ENCODE measurements at places on chromosomes 1 and 21.

GRCh38 chr21:44329086-44329889 lies 9.9 kb downstream of the CFAP410 start:
- no peak for DNase-seq

GRCh38 chr21:44258056-44258725 lies 3.5 kb downstream of the DNMT3L start:
- DNase-seq = no peak

GRCh38 chr1:27634985-27635367 lies at the start of gene FGR:
Gene FGR, minus strand, starts transcription at chr1:27635185. Its CDS starts 11,269 bp downstream, at chr1:27623916.
- DNase-seq = no peak

DNA sequence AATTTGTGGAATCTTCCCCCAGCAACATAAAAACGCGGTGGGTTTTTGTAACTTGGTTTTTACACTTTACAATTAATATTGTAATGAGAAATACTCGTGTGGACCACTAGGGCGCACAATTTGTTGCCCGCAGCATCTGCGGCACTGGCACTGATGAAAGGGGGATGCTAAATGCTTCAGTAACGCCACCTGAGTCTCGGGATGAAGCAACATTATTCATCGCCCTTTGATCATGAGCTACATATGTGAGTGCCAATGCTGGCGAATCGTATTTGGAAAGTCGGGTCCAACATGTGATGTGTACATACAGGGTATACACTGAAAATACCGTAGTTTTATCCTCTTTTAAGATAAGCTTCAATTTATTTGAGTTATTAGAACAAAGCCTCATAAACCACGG lies 34.2 kb upstream of the COX20 start:
- DNase-seq = peak; percentile 17

GRCh38 chr21:28066596-28067387 lies 925.9 kb downstream of the LTN1 start:
- no peak for DNase-seq

DNA sequence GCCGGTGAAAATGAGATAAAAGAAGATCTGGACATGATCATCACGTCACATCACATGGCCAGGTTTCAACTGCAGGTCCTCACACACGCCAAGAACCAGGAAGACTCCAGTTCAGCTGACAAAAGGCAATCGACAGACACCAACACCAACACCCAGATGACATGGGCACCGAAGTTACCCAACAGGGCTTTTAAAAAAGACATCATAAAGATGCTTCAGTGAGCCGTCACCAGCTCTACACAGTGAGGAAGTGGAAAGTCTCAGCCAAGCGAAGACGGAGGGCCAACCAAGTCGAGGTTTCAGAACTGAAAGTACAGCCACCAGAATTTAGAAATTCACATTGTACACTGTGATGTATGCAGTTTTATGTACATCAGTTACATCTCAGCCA lies 154.3 kb upstream of the COL6A1 start:
- DNase-seq = no peak

- no peak for DNase-seq
Observed at GRCh38 chr1:5333291-5333690, 658.9 kb downstream of the NPHP4 start.

DNA sequence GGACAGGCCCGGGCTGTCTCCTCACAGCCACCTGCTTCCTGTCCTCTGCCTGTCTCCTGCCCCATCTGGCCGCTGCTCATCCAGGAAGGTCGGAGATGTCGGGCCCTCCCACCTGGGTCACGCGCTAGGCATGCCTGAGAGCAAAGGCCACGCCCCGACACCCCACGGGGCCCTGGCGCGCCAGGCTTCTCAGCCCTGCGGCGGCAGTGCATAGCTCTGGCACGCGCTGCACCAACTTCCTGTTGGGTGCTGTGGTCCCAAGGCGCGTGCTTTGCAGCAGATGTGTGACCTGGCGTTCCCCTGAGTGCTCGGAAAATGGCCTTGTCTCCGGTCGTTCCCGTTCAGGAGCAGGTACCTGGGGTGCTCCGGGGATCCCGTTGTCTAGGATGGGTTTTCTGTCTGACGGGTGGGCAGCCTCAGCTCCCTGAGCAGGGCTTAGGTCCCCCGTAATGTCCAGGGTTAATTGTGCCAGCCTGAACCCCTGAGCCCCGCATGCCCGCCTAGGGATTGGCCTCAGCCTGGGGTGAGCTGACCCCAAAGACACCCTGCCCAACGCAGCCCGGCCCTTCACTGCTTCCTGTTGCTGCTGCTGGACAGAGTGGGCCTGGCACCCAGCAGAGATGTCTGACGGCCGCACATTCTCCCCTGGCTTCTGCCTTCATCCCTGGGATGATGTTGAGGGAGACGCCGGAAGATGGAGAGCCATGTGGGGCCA lies 19.4 kb upstream of the KCNAB2 start:
- no peak for DNase-seq

GRCh38 chr1:77388661-77389060 lies 106.8 kb downstream of the AK5 start:
- DNase-seq = no peak

- DNase-seq = peak; percentile 23
Observed at GRCh38 chr1:199490769-199491527, 536.6 kb upstream of the NR5A2 start.

DNA sequence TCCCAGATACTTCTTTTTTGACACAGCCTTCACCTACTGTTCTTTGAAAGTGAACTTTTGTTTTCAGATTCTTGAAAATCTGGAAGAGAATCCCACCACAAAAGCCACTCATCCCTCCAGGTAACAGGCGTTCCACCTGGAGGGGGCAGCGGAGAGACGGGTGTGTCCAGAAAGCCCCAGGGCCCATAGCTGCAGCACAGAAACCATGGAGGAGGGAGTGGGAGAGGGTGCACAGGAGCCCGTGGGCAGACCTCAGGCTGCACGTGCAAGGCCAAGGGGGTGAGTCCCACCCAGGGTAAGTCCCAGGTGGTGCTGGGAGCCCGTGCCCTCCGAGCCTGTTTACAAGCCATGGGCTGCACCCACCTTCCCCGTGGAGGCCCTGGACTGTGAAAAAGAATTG lies 86.5 kb downstream of the PSMG1 start:
- no peak for DNase-seq

DNA sequence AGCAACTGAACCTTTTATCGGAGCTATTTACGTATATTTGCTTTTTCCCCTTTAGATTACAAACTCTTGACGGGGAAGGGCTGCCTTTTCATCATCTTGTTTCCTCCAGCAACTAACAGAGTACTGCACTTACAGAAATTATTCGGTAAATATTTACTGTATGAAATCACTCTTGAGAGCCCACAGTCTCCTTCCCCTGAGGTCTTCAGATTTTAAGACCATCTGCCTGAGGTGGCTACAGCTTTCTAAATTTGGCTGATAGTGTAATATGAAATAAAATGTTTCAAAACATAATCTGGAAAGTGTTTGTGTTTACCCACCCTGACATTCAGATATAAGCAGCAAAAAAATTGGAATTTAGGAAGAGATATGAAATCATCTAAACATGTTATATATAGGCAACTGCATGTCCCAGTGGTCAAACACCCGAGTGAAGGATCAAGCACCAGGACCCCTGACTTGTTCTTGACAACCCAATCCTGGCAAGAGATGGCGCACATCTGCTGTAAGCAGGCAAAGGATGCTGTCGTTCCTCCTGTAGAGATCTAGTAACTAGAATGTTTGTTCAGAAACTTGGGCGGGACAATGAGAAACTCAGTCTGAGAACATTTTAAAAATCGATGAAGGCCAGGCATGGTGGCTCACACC lies 60.9 kb downstream of the SIPA1L2 start:
- no peak for DNase-seq

DNA sequence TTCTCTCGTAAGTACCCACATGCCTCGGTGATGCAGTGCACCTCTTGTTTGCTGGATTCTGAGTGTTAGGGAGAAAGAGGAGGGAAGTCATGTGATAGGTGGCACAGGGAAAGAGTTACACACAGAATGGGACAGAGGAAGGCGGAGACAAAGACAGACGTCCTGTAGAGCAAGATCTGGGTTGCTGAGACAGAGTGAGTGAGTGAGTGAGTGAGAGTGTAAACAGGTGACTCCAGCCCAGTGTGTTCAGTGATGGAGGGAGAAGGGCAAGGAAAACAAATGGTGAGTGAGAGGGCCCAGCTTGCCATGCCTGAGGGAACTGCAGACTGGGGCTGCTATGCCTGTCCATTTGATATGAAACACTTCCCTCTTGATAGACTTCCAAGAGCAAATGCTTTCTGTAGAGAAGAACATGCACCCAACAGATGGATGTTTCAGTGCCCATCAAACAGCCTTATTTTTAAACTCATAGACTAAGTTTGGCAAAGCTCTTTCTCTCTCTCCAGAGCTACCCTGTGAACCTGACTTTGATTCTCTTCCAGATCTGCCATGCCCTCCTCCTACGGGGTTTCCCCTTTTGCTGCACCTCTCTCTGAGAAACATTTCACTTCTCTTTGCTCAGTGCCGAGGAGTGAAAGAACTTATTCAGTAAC lies 209.9 kb upstream of the COA6 start:
- no peak for DNase-seq

- DNase-seq = no peak
Observed at GRCh38 chr1:237701534-237701933, 189.2 kb downstream of the ZP4 start.

GRCh38 chr1:6360117-6360496 lies 33.5 kb downstream of the ACOT7 start:
- DNase-seq = no peak

DNA sequence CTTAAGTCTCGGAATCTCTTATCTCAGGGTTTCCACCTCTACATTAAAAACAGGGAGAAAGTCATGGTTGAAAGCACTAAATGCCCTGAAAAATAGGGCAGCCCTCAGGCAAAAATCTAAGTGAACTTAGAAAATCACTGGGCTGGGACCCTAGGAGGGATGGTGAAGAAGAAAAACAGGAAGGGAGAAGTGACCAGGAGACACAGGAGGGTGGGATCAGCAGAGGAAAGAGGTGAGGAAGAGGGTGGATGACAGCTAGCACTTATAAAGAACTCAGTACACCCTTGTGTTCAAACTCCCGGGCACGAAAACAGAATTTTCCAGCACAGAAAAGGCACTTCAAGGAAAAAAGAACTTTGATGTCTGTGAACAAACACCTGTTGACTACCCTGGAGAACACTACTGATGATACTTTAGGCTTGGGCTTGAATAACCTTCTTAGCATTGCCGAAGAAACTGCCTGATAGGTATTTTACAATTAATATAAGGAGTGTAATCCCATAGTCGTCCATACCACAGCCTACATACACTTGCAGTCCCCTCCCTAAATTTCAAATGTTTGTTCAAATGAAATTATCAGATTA lies 2.0 kb downstream of the CHML start:
- no peak for DNase-seq

DNA sequence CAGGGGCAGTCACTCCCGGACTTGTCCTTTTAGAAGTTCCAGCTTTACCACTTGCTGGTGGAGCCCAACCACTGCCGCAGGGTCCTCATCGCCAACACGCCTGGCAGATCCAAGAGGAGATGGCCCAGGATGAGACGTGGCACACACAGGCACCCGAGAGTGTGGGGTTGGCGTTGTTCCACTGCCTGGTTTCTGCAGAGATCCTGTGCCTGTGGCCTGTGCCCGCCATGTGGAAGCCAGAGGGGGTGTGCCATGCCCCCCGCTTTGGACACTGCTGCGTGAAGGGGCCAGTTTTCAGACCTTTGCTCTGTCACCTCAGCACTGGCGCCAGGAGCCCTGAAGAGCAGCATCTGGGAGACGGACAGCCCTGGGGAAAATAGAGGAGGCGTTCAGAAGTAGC lies 10.8 kb downstream of the CD46 start:
- DNase-seq = no peak

GRCh38 chr1:39761557-39762260 lies 9.4 kb downstream of the OXCT2 start:
- DNase-seq = no peak

DNA sequence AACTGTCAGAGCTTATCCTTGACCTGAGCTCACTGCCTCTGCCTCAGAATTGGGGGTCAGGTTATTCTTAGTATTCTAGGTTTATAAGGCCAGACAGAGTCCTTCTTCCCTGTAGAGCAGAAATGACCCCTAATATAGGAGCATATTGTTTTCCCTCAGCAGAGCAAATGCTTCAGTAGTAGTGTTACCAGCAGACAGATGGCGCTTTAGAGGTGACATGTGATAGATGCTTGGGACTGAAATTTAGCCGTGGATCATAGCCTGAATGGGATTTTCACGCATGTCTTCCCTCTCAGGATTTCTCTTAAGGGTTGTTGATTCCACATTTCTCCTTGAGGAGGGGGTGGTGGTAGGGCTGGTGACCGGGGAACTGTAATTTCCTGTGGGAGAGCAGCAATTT lies 24.5 kb downstream of the ADARB1 start:
- no peak for DNase-seq

DNA sequence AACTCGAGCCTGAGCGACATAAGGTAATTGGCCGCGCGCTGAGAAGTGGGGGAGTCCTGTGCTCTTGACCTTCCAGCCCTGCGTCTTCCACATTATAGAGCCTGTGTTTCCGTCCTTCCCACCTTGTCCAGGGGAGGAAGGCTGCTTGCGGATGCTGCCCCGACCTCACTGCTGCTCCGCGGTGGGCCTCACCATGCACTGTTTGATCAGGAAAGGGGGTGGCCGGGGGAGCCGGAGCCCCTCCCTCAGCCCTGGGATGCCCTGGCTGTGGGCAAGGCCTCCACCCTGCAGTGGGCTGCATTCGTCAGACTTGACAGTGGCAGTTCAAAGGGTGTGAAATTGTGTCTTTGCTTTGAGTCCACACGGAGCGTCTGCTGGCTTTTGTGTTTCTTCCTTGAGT lies 30.1 kb downstream of the PCNT start:
- no peak for DNase-seq

DNA sequence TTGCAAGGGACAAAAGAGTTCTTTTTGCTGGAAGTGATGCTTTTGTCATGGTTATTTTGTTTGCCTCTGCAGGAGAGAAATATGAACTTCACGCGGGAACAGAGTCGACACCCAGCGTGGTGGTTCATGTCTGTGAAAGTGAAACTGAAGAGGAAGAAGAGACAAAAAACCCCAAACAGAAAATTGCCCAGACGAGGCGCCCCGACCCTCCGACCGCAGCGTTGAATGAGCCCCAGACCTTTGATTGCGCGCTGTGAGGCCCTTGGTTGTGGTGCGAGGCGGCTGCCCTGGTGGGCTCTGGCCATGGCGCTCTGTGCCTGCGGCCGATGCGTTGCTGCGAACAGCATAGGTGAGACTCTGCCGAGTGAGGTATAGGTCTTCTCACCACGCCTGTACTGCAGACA lies 20.9 kb upstream of the NCMAP start:
- no peak for DNase-seq

- DNase-seq = peak; percentile 29
Observed at GRCh38 chr21:25717491-25718147, 17.1 kb downstream of the ATP5PF start.
